ENCODE measurements at places on chromosomes 5 and 9.
A peak's percentile ranks its signal among the peaks of the same experiment; 100 is the strongest.

GRCh38 chr5:57836331-57836730 lies 353.7 kb upstream of the ACTBL2 start:
- DNase-seq, result no peak

DNA sequence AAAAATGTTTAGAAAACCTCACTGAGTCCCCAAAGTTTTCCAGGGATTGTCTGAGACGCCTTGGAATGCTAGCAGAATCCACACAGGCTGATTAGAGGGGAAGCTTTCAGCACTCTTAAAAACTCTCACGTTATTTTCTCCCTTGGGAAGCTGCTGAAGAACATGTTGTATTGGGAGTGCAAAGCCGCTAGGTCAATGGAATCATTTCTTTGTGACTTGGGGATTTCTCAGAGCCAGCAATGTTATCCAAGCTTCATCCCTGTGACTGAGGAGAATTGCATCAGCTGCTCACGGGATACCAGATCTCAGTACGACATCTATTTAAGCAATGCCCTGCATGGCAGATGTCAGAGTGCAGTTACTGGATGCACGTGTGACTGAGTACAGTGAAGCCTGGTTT lies 426.4 kb upstream of the MPDZ start:
- DNase-seq, result no peak

- DNase-seq, result no peak
Observed at GRCh38 chr9:131618785-131619184, 73.5 kb downstream of the PRRT1B start.

GRCh38 chr5:118620233-118620632 lies 368.1 kb downstream of the DTWD2 start:
- DNase-seq, result no peak

GRCh38 chr9:18739127-18739526 lies 265.2 kb downstream of the ADAMTSL1 start:
- DNase-seq, result no peak

DNA sequence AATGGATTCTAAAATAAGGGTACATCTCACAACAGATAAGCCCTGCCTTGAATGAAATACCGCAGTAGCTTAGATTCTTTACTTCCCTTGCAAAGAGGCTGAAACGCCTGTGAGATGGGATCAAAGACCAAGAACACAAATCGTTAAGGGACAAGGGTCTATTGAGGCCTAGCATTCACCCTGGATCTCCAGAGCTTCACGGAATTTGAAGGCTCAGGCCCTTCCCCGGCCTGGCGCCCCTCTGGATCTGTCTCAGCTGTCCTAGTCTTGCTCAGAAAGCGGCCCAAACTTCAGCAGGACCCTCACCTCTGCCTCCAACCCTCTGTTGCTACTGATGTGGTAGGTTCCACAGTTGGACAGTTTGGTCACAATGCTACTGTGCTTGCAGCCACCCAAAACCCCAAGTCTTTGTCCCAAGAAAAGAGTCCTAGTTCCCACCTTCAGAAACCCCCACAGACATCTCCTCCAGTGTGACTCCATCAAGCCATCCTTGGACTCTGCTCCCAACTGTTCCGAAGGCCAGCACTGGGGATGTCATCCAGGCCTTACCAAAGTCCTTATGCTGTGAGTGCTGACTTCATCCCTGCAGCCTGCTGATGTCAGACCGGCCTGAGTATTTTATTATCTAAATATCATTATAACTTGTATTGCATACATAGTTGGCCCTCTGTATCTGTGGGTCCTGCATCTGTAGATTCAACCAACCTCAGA lies 9.4 kb downstream of the CORO2A start:
- no peak for DNase-seq

GRCh38 chr9:127336506-127337352 lies 60.2 kb upstream of the SLC2A8 start:
- no peak for DNase-seq

DNA sequence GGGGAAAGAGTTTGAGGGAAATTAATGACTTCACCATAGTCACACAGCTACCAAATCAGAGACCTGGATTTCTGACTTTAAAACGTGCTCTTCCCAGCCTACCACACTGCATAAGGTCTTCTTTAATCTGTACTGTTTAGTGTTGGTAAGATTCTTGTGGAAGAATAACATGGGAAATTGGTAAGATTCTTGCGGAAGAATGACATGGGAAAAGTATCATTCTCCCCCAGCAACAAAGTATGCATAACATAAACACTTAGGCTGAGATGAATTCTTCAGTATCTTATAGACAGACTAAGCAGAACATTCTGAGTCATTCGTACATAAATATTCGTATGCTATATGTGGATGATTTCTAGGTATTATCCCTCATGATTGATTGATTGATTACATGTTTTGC lies 170.4 kb downstream of the FOCAD start:
- no peak for DNase-seq

DNA sequence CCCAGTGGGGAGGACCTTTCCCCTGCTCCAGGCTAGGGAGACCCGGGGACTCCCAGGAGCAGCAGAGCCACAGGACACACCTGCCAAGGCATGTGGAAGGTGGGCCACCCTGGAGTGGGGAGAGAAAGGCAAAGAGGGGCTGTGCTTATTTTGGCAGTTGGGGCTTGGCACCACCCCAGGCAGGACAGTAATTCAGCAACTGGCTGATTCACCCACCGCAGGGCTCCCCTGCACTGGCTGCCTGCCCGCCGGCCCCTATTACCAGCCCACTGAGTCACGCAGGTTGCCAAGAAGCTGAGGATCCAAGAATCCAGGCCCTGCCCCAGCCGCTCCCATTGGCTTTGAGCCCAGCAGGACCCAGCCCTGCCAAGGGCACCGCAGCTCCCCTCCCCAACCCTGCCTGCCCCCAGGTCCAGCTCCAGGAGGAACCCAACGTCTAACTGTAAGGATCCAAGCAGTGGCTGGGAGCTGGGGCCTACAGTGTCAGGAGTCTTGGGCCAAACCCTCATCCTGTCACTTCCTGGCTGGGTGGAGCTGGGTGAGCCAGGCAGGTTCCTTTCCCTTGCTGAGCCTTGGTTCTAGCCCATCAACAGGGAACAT lies 14.2 kb upstream of the RALGDS start:
- peak; percentile 71 for DNase-seq

- DNase-seq, result no peak
Observed at GRCh38 chr5:156036640-156037039, 290.3 kb upstream of the SGCD start.

DNA sequence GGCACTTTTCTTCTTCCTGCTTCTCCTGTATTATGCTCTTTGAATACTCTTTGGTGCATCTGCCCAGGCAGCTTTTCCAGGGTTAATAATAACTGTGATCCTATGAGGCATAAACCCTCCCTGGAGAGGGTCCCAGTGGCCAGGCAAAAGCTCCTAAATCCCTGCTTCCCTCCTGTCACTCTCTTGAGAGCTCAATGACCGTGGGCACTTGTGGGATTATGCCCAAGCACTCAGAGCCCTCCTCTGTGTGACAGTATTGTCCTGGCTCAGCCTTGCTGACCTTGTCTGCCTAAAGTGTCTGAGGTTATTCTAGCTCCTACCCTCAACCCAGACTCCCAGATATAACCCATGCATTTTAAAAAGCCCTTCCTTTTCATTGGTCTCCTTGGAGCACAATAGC lies 51.9 kb downstream of the GALNT10 start:
- DNase-seq, result no peak

- no peak for DNase-seq
Observed at GRCh38 chr5:134506054-134507039, 19.1 kb upstream of the JADE2 start.

- DNase-seq, result no peak
Observed at GRCh38 chr5:42022383-42022972, 97.4 kb downstream of the FBXO4 start.

DNA sequence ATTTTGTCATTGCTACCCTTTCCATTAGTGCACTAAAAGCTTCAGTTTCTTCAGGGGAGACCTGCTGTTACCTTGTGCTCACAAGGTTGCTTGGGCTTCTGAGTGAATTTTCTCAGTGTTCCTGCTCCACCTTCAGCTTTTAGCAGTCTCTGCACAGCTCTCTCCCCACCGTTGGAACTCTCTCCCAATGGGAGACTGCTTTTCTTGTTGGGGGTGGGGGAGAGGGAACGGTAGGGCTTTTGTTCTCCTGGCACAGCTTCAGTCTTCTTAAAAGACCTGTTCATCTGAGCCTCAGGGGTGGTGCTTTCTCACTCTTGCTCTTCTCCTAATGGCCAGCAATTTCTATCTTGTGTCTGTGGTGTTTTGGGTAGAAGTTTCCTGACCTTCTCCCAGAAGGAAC lies 915.7 kb downstream of the EFNA5 start:
- DNase-seq, result no peak

DNA sequence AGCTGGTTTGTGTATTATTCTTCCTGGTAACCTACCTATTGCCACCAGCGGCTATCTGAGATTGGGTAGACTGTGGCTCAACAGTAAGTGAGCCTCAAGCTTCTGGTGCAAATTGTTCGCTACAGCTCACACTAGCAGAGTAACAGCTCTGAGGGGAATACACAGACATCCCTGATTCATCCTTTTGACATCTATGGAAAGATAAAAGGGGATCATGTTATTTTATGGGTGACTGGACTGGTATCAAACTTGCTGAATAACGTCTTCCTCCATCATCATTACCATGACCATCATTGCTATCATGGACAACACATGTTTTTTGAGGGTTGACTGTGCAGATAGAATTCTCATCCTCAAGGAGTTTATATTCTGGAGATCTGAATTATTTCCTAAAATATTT lies 129.6 kb downstream of the PIK3R1 start:
- DNase-seq, result no peak

DNA sequence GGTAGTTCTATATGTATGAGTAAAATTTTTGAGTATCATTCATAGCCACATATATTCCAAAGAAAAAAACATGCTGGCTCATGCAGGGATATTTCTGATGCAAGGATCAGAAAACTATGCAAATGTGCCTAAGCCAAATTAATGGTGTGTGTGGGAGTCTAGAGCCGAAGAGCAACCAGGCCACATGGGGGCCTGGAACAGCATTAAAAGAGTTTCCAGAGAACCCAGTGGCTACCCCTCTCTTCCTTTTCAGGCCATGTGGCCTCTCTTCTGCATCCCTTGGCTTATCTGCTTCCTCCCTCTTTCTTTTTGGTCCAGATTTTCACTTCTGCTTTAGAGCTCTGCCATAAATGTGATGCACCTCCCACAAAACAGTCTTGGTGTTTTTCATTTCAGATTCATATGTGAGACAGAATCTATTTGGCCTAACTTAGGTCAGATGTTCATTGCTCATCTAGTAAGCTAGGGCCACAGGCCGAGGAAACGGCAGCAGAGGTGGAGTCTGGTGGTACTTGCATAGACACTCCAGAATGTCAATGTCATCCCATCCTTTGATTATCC lies 300.0 kb downstream of the SH3GL2 start:
- DNase-seq, result no peak

GRCh38 chr5:91235271-91235694 lies 147.8 kb downstream of the ARRDC3 start:
- no peak for DNase-seq

DNA sequence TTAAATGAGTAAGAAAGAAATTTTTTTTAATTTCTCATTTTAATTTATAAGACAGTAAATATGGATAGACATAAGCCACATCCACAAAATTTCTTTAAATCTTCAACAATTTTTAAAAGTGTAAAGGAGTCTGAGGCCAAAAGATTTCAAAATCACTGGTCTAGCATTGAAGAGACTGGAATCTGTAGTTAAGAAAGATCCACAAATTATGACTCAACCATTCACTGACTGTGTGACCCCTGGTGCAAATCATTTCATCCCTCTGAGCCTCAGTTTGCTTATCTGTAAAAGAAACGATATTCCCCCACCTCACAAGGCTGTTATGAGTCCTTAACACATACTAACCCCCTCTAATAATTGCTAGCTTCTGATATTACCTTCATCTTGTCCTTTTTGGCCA lies 98.5 kb downstream of the EBF1 start:
- no peak for DNase-seq

GRCh38 chr9:73038089-73038509 lies 85.2 kb upstream of the ALDH1A1 start:
- no peak for DNase-seq

DNA sequence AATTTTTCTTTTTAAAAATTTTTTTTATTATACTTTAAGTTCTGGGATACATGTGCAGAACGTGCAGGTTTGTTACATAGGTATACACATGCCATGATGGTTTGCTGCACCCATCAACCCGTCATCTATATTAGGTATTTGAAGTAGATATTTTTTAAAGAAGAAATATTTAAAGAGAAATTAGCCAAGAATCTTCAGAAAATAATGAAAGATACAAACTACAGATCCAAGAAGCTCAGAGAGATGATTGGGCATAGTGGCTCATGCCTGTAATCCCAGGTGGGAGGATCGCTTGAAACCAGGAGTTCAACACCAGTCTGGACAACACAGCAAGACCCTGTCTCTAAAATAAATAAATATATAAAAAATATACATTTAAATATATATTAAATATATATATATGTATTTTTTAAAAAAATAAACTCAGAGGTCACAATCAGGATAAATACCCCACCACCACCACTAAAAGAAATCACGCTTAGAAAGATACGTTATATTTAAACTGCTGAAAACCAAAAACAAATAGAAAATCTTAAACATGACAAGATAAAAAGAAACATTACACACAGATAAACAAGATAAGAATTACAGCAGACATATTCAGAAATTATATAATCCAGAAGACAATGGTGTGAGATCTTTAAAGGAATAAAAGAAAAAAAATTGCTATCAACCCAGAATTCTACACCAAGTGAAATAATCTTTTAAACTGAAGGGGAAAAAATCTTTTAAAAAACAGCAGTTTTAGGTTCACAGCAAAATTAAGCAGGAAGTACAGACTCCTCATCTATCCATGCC lies 57.5 kb downstream of the CSF2 start:
- no peak for DNase-seq

DNA sequence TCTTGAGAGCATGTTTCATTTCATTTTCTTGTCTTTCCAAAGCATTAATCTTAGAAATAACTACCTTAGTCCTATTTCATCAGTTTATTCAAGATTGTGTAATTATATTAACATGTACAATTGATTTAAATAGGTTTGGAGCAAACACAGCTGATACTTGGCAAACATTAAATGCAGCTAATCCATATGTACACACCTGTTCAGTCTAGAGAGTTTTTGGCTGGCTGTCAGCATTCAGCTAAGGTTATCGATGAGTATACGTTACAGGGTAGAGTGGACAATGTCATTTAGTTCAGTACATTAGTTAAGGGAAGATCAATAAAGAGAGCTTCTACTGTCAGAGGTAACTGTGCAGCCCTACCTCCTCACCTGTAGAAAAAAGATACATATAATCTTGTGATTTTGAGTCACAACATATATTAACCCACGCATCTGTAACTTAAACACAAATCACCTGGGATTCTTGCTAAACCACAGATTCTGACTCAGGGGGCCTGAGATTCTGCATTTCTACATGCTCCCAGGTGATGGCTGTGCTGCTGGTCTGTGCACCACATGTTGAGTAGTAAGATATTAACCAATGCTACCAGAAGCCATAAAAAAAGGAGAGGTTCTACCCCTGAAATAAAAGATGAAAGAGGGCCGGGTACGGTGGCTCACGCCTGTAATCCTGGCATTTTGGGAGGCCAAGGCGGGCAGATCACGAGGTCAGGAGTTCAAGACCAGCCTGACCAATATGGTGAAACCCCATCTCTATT lies 34.1 kb upstream of the PCA3 start:
- no peak for DNase-seq

- no peak for DNase-seq
Observed at GRCh38 chr9:36665921-36666431, 93.3 kb downstream of the MELK start.

Measured in activated CD4-positive, CD25-positive, alpha-beta regulatory T cell treated with anti-CD3 and anti-CD28 coated beads, Interleukin-2, amount 50 U/mL, for 72 hours (primary cell).